Kidney epithelial cell (primary cell): ENCODE measurements at places on chromosomes 2 and 18. TPM values are rescaled to one million over a fixed set of nuclear protein-coding genes. Genes with fewer than 3 reads are reported as not detected.
A peak's percentile ranks its signal among the peaks of the same experiment; 100 is the strongest.

- peak; percentile 38 for DNase-seq
Measured at GRCh38 chr2:55885127-55885943, 38.2 kb downstream of the EFEMP1 start.

DNA sequence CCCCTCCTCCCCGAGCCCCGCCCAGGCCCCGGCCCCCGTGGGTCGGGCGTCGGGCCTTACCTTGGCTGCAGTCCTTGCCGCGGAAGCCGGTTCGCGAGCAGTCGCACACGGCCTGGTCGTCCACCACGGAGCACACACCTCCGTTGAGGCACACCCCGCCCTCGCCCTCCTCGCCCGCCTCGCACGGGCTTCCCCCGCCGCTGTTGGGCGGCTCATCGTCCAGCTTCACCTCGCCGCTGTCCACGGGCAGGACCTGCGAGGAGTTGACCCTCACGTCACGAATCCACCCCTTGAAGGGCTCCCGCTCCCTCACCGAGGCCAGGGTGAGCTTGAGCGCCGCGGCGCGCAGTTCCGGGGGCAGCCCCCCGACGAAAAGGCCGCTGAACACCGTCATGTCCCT is 4.5 kb downstream of the NRXN1 start:
- DNase-seq, result no peak

GRCh38 chr2:187502467-187502866 is 51.8 kb downstream of the TFPI start:
- no peak for DNase-seq

DNA sequence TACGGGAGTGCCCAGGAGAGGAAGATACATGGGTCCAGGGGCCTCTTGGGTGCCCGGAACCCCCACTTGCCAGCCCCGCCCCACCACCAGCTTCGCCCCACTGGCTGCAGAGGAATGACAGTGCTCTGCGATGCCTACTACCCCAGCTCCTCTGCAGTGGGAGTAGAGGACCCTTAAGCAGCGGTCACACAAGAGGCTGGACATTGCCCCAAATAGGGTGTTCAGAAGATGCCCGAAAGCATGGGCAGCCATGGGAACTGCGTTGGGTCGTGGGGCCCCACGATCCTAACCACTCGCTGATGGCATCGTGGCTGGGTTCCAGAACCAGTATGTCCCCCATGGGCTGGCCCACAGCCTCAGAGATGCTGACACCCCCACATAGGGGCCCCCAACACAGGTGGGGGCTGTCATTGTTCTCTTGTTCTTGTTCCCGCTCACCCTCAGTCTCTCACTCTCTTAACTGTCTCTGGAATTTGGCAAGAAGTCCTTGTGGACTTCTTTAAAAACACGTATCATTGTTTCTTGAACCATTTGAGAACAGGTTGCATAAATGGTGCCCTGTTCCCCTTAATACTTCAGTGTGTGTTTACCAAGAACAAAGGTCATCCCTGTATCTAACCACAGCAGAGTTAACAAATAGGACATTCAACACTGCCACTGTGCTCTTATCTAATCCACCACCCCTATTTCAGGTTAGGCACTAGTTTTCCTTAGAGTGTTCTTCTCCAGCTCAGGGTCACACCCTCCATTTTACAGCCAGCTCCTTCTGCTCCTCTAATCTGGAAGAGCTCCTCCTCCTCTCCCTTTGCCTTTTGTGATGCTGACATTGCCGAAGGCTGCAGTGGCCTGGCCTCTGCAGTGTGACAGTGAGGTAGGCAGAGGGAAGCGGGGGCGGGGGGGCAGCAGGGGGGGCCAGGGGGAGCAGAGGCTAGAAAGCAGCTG is 76.3 kb downstream of the STPG4 start:
- DNase-seq, result no peak

GRCh38 chr18:46748466-46748865 is 8.4 kb downstream of the ST8SIA5 start:
- no peak for DNase-seq

- DNase-seq, result no peak
Measured at GRCh38 chr2:545228-545627, 132.0 kb downstream of the TMEM18 start.

- DNase-seq, result no peak
Measured at GRCh38 chr2:236982693-236983455, 102.8 kb upstream of the COPS8 start.

- DNase-seq, result no peak
Measured at GRCh38 chr2:236376566-236377244, 112.5 kb upstream of the ASB18 start.

EFHD1 gene
- total RNA-seq, result 3.6 and 6.5 TPM in 2 replicates

MCEE gene
- total RNA-seq, result 2.7 and 6.7 TPM in 2 replicates

GTF2A1L gene
- total RNA-seq, result 0.67 TPM in 1 of 2 replicates, not detected in the other
